HL-60 (cell line): ENCODE measurements at places on chromosomes 16 and 17.

DNA sequence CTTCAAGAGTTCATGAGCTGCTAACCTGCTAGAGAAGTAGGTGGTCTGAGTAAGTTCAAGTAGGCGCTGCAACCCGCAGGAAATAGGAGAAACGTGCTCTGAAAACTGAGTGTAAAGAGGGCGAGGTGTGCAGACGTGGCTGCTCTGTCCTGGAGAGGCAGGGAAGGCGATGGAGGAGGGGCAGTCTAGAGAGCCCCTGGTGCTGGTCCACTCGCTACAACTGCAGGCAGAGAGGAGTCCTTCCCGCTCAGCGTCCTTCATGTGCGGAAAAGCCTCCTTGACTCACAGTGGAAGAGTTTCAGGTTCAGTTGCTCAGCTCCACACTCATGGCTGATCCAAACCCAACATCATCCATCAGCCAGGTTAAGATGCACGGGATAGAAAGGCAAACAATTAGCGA is 12.1 kb downstream of the ABCA3 start:
- no peak for DNase-seq

DNA sequence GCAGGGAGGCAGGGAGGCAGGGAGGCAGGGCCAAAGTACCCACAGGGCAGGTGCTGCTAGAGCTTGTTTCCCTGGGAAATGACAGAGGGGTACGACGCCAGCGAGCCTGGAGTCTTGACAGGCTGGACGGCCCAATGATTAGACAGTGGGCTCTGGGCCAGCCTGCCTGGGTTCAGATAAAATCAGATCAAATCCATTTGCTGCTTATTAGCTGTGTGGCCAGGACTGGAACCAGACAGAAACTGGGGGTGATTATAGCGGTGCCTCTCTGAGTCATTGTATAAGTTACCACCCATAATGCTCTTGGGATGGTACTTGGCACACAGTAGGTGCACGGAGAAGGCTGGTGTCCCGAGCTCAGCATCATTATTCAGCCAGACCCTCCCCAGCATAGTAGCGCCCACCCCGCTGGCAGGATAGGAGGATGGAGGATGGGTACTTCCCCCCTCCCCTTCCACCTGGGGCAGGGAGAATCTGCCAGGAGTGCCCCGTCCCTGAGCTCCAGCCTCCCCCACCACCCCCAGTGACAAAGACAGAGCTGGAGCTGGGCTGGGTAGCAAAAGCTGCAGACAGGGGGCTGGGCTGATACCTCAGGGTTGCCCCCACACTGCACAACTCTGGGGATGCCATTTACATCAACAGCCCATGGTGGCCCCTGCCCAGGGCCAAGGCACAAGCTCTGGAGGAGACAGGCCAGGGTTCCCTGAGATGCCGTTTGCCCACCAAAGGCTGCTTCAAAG is 77.6 kb upstream of the TNRC6C start:
- DNase-seq = no peak

DNA sequence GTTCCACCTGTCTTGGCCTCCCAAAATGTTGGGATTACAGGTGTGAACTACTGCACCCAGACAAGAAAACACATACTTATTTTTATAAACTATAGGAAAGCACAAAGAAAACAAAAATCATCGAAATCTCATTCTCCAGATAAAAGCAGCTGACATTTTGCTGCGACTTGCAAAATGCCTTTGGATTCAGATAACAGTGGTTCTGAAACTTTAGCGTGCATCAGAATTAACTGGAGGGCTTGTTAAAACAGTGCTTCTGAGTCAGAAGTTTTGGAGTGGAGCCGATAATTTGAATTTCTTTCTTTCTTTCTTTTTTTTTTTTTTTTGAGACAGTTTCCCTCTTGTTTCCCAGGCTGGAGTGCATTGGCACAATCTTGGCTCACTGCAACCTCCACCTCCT is 17.7 kb upstream of the GJD3 start:
- DNase-seq = no peak

DNA sequence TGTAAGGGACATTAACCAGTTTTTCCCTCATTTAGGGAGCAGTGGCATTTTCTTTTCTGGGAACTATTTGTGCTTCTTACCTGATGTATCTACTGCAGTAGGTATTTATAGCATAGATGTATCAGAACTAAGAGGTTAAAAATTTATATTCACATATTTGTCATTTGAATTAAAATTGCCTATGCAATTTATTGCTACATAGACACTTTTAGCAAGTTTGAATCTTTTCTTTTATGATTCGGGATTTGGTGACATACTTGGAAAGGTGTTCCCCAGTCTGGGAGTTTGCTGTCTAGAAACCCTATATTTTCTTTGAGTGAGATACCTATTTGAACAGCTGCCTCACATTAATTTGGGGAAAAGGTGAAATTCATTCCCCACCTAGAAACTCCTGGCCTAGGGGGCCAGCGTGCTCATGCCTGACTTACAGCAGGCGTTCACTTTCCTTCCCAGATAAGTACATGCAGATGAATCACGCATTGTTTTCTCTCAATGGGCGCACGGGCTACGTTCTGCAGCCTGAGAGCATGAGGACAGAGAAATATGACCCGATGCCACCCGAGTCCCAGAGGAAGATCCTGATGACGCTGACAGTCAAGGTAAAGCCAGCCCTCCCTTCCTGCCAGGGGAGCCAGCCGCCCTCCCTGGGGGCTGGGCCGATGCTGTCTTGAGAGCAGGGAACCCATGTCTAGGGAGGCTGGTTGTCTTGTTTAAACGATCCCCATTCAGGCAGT is 73.8 kb downstream of the SDR42E1 start:
- no peak for DNase-seq

- DNase-seq = no peak
Measured at GRCh38 chr17:58247511-58248363, 9.4 kb downstream of the LPO start.

DNA sequence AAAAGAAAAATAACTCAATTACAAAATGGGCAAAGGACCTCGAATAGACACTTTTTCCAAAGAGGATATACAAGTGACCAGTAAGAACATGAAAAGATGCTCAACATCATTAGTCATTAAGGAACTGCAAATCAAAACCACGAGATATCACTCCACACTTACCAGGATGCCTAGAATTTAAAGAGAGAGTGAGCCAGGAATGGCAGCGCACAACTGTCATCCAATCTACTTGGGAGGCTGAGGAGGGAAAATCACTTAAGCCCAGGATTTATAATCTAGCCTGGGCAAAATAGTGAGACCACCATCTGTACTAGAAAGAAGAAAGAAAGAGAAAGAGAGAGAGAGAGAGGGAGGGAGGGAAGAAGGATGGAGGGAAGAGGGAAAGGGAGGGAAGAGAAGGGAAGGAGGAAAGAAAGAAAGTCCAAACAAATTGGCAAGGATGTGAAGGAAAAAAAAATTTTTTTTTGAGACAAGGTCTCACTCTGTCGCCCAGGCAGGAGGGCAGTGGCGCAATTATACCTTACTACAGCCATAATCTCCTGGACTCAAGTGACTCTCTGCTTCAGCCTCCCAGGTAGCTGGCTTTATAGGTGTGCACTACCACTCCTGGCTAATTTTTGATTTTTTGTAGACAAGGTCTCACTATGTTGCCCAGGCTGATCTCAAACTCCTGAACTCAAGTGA is 22.6 kb downstream of the TBX2 start:
- no peak for DNase-seq

DNA sequence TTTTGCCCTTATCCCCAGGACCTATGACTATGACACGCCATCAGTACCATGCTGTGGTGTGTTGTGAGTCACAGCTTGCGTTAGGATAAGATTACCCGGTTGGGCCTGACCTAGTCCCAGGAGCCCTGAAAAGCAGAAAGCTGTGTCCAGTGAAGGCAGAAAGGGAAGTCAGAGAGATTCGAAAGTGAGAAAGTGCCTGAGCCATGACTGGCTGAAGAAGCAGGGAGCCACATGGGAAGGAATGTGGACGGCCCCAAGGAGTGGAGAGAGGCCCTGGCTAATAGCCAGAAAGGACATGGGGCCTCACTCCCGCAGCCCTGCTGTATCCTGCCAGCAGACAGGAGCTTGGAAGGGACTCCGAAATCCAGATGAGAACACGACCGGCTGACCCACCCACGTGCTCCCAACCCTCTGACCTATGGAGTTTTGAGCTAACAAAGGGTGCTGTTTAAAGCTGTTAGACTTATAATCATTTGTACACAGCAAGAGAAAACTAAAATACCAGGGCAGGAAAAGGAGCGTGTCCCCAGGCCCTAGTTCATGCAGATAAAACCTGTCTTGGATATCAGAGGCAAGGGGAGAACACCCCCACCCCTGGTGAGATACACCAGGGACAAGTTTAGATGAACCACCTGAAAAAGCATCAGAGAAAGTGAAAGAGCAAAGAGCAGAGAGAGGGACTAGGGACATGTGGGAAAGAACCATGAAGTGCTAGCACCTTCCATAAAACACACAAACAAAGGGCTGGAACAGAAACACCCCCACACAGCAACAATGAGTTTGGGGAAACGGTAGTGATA is 115.3 kb downstream of the SLC39A11 start:
- DNase-seq = peak; percentile 12
